RPMI8226 (cell line): ENCODE measurements at places on chromosomes 4 and X.

GRCh38 chr4:36173905-36174304 lies 70.4 kb downstream of the ARAP2 start:
- DNase-seq = no peak

DNA sequence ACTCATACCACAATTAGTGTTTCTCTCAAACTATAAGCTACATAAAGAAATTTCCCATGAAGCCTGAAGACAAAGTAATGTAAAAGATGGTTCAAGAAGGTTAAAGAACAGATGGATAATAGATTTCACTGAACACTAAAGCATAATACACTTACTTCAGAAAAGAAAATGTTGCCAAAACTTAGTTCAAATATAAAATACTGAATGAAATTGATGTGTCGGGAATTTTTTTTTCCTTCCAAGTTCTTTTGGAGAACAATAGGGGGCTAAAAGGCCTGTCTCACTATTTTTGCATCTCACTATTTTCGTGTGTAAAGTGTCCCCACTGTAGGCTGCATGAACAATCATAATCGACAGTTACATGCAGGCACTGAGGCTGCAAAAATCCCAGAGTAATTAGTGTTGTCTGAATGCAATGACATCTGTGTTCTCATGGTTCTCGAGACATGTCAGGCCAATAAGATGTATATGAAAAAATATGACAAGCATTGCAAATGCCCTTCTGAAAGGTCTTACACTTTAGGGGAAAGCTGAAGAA lies 11.9 kb upstream of the MAB21L2 start:
- no peak for DNase-seq

- DNase-seq = no peak
Measured at GRCh38 chr4:93658443-93658842, 170.1 kb upstream of the ATOH1 start.

- DNase-seq = no peak
Measured at GRCh38 chr4:25552580-25553271, 102.9 kb upstream of the SLC34A2 start.

DNA sequence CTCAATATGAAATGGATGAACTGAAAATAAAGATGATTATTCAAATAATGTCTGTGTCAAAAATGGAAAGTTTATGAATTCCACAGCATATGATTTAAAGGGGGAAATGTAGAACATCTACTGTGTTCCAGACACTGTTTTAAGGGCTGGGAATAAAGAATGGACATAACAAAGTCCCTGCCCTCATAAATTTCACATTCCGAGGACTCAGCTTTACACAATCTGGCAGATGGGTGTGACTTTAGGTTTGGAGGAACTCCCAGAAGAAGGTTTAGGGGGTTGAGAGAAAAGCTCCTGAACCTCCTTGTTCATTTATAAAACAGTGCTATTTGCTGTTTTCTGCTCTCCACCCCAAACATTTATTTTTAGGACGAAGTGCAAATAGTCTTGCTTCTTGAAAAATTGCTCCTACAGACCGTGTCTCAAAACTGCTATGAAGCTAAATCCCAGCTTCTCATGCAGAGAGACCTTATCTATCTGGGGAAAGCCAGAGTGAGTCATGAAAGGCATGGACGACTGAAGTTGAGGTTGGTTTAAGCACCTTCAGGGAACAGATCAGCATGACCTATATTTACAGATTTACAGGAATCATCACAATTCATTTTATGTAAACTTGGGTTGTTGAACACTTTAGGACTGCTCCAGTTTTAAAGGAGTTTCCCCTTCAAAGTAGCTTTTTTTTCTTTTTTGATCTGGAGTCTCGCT lies 184.3 kb downstream of the HS6ST2 start:
- no peak for DNase-seq

GRCh38 chr4:161359491-161359890 lies 804.3 kb downstream of the FSTL5 start:
- DNase-seq = no peak

GRCh38 chrX:1485033-1485432 lies 32.3 kb upstream of the ASMTL start:
- no peak for DNase-seq
